ENCODE measurements at places on chromosomes 11 and 22.

DNA sequence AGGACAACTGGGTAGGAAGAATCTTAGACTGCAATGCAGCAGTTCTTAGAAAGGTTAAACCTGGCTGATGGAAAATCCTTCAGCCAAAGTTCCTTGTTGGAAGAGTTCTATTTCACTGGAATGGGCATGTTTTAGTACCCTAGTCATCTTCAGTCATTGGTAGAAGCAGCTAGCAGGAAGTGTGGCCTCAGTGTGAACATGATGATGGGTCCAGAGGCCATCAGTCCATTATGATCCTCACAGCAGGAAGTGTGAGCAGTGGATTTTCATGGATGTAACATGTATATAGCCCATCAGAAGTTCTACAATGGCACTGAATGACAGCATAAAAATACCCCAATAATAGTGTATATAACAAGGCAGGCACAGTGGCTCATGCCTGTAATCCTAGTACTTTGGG lies 35.9 kb upstream of the PDE3B start:
- no peak for DNase-seq

- peak; percentile 40 for DNase-seq
These were observed 19.9 kb downstream of the TRIOBP start for GRCh38 chr22:37716708-37717107.

GRCh38 chr11:36376009-36376887 lies 80.2 kb downstream of the PRR5L start:
- DNase-seq, result peak; percentile 39

DNA sequence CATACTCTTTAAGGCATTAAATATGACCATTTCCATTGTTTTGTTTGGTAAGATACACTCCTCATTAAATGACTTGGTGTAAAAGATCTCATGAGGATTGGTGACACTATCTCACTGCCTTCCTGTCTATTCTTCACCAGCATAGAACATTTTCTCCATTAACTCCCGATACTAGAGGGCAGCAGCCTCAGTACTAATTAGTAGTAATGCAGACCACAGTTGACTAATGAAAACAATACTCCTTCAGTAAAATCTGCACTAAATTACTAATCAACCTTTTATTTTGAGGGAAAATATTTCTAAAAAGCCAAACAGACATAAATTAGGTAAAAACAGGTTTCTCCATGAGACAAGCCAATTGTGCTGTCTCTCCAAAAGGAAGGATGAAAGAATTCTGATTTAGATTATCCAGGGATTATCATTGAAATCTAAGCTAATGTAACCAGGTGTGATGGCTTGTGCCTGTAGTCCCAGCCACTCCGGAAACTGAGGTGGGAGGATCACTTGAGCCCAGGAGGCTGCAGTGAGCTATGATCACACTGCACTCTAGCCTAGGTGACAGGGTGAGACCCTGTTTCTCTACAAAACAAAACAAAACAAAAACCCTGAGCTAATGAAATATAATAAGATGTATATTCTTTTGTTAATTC lies 9.4 kb downstream of the PGM2L1 start:
- peak; percentile 66 for DNase-seq

DNA sequence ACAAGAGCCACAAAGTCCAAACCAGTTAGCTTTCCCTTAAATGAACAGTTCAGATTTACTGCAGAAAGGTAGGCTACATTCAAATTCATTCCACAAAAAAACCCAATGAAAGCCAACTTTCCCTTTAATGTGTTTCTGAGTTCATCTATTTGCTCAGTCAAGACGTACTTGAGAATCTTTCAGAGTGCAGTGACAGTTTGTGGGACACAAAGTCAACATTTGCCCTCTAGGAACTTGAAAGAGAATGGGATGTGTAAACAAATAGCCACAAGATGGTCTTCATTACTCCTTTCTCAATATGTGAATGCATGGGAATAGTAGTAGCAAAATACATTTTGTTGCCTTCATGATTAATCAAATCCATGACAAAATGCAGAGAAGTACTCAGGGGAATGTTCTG lies 15.8 kb downstream of the RTCB start:
- no peak for DNase-seq

- DNase-seq, result no peak
These were observed 54.6 kb downstream of the LRRC32 start for GRCh38 chr11:76615950-76616349.

- DNase-seq, result no peak
These were observed 1.0 kb downstream of the ZNF70 start for GRCh38 chr22:23749841-23750301.

- DNase-seq, result no peak
These were observed 67.3 kb downstream of the BID start for GRCh38 chr22:17706947-17707346.

DNA sequence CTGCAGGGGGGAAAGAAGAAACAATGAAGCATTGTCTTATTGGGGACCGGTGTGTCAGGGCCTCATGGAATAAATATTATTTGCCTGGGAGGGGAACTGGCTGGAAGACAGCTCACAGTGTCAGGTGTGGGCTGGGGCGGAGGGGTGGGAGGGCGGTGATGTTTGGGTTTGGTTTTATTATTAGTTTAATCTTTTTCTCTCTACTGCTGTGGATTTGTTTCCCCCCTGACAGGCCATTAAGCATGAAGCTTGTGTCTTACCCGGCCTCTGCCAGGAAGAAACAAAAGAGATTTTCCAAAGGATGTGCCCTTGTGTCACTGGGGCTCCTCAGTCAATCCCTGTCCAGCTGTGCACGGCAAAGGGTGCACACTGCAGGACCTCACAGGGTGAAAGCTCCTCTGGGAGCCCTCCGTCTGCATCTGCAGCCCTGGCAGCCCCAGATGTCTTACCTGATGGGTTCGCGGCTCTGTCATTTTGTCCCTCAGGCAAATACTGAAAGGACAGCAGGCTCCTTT lies 203.1 kb upstream of the TMEM45B start:
- DNase-seq, result no peak

DNA sequence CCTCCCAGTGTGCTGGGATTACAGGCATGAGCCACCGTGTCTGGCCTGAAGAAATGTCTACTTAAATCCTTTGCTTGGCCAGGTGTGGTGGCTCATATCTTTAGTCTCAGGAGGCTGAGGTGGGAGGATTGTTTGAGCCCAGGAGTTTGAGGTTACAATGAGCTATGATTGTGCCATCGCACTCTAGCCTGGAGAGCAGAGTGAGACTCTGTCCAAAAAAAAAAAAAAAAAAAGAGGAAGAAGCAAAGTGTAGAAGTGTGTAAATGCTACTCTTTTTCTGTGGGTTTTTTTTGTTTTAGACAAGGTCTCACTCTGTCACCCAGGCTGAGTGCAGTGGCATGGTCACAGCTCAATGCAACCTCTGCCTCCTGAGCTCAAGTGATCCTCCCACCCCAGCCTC lies 6.4 kb upstream of the ATG16L2 start:
- no peak for DNase-seq

GRCh38 chr22:38700789-38701628 lies at the start of gene JOSD1:
TSS of gene JOSD1 (minus strand) at chr22:38700943. CDS start at chr22:38699987, 956 bp downstream.
- peak; percentile 63 for DNase-seq

DNA sequence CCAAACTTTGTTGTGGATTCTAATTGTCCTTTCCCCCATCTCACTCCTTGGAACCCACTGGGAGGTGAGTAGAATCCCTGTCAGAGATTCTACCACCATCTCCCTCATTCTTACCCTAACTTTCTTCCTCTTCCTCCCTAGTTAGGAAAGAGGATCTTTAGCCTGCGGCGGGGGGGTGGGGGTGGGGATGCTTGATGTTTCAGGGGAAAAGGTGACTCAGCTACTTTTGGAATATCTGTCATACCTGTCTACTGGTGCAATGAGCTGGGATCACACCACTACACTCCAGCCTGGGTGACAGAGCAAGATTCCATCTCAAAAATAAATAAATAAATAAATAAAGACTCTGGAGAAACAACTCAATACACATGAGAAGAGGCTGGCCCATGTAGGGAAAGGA lies 6.4 kb downstream of the CCT8L2 start:
- DNase-seq, result no peak

- no peak for DNase-seq
These were observed 611.5 kb upstream of the B3GAT1 start for GRCh38 chr11:135023499-135023898.

DNA sequence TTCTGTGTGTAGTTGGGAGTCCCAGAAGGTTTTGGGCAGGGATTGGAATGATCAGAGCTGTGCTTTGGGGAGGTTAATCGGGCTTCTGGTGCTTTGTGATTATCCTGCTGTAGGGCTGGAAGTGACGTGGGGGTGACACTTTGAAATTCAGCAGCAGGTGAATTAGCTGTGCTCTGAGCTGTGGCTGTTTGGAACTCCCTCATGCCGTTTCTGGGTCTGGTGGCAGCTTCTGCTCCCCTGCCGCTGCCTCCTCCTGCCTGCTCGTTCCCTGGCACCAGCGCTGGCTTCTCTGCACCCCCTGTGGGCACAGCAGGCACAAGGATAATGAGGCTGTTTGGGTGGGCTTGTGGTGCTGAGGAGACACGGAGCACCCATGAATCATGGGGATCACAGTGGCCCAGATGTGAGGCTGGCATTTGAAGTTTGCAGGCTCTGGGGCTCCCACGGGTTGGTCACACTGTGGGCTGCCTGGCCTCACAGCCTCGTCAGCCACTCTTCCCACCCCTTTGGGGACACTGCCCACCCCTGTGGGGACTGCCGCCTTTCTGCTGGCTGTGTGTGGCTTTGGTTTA lies 49.7 kb downstream of the TBC1D22A start:
- DNase-seq, result no peak

- DNase-seq, result no peak
These were observed 95.8 kb downstream of the PIWIL4 start for GRCh38 chr11:94662846-94663390.

- no peak for DNase-seq
These were observed 286.6 kb downstream of the SWAP70 start for GRCh38 chr11:9950462-9950861.

DNA sequence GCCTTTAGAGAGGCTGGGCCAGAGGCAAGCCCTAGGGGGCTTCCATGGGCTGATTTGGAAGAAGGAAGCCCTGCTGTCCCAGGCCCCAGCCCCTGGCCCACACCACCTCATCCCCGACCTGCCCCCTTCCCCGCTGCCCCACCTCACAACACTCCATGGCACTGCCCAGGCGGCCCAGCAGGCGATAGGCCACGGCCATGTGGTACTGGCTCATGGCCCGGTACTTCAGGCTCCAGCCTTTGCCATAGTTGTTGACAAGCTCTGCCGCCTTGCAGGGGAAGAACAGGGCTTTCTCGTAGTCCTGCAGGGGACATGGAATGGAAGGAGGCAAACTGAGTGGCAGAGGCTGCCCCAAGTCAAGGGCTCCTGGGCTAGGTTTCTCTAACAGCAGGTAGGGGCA lies 6.4 kb downstream of the RAPSN start:
- no peak for DNase-seq

DNA sequence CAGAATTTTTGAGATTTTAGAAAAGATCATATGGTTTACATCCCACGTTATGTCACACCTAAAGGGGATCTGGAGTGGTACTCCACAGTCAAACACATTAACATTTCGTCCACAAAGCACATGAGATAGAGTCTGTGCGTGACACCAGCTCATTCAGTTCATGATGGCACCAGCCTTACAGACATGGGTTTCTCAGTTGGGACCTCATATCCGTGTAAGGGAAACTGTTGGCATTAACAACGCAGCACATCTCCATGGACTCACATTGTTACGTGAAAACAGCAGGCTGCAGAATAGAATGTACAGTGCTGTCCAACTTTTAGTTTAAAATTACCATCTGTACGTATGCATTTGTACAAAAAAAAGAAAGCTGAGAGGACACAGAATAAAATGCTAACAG lies 14.0 kb downstream of the RIC8A start:
- no peak for DNase-seq

DNA sequence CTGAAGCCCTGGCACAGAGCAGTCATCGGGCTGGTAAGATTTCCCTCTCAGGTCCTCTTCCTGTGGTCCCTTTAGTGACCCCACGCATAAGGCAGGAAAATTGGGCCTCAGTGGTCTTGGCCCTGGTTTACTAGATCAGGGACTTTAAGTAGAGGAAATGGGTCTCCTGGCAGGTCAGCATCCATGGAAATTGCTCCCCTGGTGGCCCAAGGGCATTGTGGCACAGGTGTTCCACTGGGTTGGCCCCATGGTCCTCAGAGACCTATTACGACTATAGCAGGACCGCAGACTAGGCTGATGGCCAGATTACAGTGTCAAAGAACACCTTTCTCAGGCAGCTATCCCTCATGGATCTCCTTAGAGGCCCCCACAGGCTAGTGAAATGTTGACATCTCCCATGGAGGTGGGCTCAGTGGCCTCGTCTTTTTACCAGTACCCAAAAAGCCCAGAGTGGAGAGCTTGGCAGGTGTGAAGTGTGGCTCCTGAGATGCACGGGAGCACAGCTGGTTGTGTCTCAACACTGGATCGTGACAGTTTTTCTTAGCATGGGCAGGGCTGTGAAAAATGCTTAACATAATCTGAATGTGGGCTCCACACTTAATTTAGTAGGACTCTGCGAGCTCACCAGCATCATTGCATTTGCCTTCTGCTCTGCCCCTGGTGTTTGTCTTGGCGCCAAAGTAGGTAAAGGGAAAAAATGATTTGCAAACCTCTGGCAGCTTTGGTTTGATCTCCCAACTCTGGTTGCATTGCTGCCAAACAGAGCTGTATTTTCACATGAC lies 74.2 kb downstream of the ZBTB16 start:
- no peak for DNase-seq

DNA sequence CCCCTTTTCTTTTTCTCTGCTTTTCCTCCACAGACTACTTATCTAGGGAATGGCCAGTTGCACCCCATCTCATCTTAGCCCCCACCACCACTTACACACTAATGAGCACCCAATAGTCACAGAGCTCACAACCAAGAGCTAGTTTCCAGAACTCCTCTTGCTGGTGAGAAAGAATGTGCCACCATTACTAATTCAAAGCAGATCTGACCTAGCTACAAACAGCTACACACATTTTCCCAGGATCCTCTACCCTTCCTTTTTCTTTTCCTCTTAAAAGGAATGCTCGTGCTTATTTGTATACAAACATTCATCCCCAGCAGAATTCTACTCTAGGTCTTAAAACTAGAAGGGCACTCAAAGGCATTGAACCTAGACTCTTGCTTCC lies 136.8 kb downstream of the CD44 start:
- DNase-seq, result no peak

Data from A172 (cell line).